NCI-H187 (cell line): ENCODE measurements at places on chromosomes 3 and 15.

DNA sequence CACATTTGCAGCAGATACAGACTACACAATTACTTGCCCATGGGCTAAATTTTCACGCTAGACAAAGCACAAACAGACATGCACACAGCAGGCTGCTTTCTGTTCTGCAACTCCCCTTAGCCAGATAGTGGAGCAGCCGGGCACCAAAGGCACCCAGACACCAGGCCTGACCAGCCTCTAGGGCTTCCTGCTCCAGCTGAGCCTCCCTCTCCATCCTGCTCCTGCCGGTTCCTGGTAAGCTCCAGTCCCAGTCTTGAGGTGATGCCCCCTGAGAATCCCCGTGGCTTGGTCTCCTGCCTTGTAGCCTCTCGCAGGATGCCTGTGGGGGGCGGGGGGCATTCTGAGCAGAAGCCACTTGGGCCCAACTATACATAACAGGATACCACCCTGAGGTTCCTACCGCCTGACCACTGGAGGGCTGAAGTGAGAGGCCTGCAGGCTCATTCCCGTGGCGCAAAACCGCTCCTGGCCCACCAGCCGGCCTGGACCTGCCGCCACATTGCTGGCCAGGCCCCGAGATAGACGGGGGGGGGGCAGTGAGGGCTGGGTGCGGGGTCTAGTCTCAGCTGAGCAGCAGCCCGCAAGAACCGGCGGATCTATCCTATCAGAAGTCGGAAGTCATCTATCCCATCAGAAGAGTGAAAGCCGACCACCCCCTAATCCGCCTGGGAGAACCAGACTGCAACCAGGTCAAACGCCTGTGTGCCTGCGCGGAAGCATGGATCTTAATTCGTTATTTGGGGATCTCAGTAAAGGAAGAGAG, 3.9 kb downstream of the FOXL2 start:
- DNase-seq: no peak

DNA sequence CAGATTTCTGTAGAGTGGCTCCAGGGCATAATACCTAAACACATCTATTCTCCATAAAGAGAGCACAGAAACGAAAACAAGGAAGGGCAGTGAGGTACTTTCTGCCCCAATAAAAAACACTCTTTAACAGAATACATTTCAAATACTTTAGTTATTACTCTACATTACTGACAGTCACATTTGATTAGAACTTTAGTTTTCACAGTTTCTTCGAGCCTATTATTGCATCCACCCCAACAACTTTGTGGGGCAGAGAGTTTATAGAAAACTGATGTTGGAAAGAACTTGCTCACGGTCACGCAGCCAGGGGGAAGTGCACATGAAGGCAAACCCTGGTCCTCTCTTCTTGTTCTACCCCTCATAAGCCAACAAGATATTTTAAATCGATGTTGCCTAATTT, 9.0 kb downstream of the VPS39 start:
- no peak for DNase-seq

- no peak for DNase-seq
Measured at GRCh38 chr15:58313810-58314592, 117.8 kb upstream of the LIPC start.

DNA sequence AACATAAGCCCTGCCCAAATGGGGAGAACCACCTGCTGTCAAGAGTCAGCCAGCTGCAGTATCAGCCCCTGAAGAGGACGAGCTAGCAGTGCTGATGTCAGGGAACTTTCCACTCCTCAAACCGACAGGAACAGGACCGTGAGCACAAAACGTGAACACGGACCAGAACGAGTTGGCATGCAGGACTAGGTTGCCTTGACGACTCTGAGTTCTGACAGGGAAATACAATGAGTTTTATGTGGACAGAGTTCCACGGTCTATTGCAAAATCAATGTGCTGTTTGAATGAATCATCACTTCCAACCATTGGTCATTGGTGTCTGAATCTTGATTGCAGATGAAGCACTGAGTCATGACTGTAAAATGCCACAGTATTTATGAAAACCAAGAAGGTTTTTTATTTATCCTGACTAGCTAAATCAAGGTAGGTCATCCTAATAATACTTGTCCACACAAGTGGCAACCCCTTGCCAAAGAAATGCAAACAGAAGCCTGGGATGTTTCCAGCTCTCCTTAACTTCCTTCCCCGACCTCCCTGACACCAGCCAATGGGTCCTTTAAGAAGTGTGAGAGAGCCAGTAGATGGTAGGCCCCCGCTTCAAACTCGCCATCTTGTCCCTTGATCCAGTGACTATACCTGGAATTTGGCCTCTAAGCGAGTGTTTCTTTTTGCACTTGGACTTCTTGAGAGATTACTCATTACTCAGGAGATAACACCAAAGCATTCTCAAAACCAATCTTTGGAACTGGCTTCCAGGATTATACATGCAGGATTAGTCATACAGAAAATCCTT, 119.6 kb downstream of the ASB7 start:
- peak; percentile 24 for DNase-seq

DNA sequence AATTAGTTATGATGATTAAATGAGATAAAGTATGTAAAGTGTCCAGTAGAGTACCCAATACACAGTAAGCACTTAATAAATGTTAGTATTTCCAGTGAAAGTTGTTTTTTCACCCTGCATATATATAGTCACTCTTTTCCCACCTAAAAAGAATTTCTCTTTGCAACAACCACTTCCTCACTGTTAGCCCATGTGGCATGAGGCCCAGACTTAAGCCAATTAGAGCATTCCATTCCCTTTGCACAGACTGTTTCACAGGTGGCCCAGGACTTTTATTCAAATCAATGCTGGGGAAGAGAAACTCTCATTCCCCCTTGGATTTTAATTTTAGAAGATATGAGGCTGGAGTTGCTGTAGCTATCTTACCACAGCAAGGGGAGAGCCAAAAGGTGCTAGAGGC, 3.7 kb downstream of the IFT80 start:
- no peak for DNase-seq

DNA sequence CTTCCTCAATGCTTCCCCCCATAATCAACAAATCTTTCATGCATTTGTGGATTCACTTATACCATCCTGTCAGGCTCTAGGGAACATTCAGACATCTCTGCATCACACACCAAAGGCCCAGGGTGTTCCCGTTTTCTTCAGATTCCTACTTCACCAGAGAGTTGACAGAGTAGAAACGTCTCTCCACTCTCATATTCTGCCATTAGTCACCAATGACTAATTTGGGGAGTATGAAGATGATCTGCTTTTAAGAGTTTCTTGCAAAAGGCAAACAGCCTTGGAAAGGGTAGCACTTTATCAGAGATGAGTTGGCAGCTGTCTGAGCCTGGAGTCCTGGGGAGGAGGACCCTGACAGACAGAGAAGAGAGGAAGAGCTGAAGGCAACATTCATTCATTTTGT, 55.8 kb upstream of the DGKG start:
- DNase-seq: no peak
